ENCODE measurements at places on chromosomes 4 and X. TPM values are rescaled to one million over a fixed set of nuclear protein-coding genes. Genes with fewer than 3 reads are reported as not detected.

GRCh38 chr4:114349543-114350175 is 248.9 kb upstream of the UGT8 start:
- H3K36me3 ChIP-seq, result no peaks in the 10 kb centered on the region
- no peak overlapping the region for H3K27ac ChIP-seq
- H3K4me3 ChIP-seq, result no peak overlapping the region
- no peaks in the 10 kb centered on the region for H3K27me3 ChIP-seq
- no peaks in the 10 kb centered on the region for H3K4me1 ChIP-seq

DNA sequence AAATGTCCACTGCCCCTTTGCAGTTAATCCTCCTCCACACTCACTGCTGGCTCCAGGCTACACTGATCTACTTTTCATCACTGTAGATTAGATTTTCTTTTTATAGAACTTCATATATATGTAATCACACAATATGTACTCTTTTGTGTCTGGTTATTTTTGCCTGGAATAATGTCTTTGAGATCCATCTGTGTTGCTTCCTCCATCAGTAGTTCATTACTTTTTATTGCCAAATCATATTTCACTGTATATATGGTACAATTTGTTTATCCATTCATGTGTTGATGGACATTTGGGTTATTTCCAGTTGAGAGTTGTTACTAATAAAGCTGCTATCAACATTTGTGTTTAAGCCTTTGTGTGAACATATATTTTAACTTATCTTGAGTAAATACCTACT is 126.4 kb upstream of the SMIM10 start:
- H3K36me3 ChIP-seq, result no peaks in the 10 kb centered on the region
- peaks cover 18% of the 10 kb centered on the region for H3K27me3 ChIP-seq
- H3K27ac ChIP-seq, result no peak overlapping the region
- DNase-seq, result no peak
- no peak overlapping the region for H3K4me3 ChIP-seq

DNA sequence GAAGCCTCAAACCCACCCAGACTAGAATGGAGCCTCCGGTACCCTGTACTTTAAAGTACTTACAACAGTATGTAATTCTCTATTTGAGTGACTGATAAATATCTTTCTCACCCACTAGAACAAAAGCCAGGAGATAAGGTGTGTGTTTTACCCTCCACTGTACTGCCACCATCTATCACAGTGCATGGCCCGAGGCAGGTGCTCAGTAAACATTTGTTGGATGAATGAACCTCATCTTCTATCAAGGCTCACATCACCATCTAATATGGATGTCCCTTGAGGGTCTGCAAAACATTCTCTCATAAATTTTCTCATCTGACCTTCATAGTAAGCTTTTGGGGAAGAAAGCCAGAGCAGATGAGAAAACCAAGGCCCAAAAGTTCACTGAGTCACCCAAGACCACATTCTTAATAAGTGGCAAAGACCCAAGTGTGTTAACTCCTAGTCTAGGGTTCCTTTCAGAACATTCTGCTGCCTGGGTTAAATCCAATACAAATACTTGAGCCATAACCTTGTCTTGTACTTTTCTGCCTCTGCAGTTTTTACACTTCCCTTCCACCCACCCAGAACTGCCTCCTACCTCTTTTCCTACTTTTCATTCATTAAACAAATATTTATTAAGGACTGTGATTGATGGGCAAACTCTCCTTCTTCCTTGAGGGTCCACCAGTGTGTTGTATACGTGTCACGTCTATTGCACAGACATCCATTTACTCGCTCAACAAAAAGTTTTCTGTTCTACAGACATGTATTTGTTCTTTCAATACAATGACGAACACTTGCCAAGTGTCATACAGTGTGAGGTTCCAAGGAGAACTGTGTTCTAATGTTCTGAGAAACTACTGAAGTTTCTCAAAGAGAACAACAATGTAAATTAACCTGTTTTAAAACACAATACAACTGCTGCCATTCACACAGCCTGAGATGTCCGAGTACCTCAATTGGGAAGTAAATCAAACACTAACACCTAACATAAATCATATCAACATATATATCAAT is 35.7 kb downstream of the APBB2 start:
- peaks cover 9% of the 10 kb centered on the region for H3K4me1 ChIP-seq
- H3K36me3 ChIP-seq, result no peaks in the 10 kb centered on the region
- no peak overlapping the region for H3K4me3 ChIP-seq

- no peaks in the 10 kb centered on the region for H3K4me1 ChIP-seq
- DNase-seq, result no peak
- no peak overlapping the region for H3K27ac ChIP-seq
- H3K36me3 ChIP-seq, result no peaks in the 10 kb centered on the region
- no peak overlapping the region for H3K4me3 ChIP-seq
- no peaks in the 10 kb centered on the region for H3K27me3 ChIP-seq
These were observed 144.8 kb downstream of the COL25A1 start for GRCh38 chr4:109157696-109158095.

Gene ADGRG2
- total RNA-seq, result 1.3 TPM
